NCI-H1930 (cell line): ENCODE measurements at places on chromosomes 1 and 21.

DNA sequence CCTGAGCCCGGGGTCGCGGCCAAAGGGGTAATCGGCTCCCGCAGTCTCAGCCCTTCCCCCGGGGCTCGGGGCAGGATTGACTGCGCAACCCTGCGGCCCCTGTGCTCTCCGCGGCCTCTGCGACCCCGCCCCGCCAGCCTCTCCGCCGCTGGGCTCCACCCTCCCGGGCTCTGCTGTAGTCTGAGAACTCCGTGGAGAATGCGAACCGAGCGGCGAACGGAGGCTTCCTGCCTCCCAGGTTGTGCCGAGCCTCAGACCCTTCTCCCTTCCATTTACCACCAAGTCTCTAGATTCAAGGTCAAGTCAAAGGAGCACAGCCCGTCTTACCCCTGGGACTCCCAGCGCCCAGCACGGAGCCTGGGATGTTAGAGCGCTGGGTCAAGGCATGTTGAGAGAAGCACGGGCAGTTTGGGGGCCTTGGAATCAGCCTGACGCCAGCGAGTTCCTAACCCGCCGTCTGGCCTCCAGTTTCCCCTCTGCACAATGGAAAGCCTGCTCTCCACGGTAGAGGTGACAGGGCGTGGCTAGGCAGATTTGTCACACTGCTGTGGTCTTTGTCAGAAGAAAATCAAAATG, 3.0 kb downstream of the ATP2B4 start:
- DNase-seq, result no peak

DNA sequence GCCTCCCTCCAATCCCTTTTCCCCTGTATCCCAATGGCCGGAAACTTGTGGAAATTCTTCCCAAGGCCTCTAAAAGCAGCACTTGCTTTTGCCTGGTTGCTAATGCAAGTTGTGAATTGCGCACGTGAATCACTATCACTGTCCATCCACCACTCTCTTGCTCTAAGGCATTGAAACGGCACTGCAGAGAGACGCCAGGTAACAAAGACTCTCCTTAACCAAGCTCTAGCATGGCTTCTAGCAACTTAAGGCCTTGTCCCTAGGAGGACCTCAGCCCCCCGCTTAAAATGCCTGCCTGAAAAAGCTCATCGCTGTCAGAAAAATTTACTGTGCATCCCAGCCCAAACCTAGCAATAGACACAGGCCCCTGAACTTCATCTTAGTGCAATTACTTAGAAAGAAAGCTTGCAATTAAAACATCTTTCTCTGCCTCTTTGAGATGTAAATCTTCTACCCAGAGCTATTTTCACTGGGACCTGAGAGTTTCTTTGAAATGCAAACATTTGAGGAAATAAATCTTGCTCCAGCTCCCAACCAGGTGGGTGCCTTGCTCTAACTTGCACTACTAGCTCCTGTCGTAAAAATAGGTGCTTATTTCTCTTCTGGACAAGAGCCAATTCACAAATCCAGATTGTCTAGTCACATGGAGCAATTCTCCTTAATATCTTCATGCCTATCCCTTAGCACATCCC, 32.9 kb upstream of the ITLN2 start:
- DNase-seq, result no peak

DNA sequence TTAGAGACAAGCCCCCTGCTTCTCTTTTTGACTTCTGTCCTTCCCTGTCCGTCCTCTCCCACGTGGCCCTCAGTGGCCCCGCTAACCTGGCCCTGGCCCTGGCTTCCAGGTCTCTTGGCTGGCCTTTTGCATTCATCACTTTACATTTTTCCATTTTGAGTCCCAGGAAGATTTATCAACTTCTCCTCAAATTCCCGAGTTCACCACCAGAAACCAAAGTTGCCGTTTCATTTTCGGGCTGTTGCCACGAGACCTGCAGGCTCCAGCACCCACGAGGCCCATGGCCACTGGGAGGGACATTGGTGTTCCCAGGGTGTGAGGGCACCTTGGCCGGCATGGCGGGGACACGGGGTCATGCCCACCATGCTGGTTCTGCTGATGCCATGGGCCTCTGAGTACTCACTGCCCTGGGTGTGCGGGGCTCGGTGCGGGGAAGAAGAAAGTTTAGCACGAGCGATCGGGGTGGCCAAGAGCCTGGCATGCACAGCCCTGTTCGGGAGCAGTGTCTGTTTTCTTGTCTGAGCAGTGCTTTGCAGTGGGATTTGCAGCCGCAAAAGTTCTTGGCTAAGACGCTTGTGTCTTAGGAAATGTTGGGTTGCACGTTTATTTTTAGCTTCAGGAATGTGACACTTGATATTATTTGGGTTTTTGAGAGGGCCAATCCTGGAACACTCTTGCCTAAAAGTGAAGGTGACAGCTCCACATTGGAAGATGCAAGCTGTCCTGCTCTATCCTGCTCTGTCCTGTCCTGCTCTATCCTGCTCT, 40.4 kb upstream of the ADARB1 start:
- no peak for DNase-seq

DNA sequence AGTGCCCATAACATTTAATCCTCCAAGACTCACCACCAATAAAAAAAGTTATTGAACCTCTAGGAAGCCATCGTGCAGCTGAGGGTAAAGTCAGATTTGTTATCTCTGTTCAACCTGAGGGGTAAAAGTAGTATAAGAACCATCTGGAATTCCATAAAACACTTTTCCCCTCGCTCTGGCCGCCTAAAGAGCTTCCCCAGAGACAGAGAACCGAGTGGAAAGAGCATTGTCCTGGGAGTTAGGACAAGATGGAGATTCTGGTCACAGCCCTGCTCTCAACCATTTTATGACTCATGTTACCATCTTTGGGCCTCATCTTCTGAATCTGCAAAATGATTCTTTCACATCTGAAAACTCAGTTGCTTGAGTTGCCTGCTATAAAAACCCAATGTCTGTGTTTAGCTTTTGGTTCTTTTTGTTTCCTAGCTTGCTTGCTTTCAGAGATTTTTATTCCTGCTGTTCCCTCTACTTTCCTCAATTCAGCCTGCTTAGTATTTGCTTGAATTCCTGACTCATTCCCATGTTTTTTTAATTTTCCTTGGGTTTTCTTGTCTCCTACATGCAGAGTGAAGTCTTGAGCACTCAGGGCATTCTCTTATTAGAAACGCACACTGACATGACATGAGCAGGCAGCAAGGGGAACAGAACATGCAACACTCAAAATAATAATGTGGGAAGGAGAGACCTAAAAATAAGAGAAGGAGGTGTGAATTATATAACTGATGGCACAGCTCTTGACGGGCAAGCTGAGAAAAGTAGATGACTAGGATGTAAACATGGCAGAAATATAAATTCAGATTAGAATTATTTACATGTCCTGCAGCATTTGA, 1.7 kb downstream of the EPHX4 start:
- DNase-seq, result no peak

- no peak for DNase-seq
Measured at GRCh38 chr1:201406831-201407406, 7.8 kb upstream of the LAD1 start.

GRCh38 chr1:41846625-41847405, 71.9 kb downstream of the HIVEP3 start:
- DNase-seq, result no peak

DNA sequence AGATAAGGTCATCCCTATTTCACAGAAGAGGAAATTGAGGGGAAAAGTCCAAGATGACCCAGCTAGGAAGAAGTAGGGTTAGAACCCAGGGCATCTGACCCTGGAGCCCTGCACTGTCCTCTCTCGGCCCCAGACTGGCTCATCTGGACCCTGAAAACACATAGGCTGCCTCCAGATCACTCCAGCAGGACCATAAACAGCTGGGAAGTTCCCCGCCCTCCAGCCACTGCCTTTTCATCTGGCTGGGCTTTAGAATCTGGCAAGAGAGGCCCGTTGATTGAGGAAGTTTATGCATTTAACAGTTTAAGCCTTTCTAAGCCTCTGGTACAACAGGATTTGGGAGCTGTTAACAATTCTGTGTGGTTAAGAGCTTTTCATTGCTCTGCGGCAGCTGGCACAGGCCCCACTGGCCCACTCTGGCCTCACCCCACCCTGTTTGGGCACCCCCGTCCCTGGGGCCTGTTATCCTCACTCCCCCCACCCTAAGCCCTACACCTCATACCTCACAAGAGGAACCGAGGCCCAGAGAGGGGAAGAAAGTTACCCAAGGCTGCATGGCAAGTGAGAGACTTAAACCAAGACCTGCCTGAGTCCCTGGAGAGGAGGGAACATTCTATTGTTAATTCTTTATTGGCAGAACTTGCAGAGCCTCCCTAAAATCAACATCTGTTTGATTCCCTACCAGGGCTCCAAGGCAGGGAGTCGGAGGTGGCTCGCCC, 84.2 kb downstream of the EPHB2 start:
- no peak for DNase-seq

DNA sequence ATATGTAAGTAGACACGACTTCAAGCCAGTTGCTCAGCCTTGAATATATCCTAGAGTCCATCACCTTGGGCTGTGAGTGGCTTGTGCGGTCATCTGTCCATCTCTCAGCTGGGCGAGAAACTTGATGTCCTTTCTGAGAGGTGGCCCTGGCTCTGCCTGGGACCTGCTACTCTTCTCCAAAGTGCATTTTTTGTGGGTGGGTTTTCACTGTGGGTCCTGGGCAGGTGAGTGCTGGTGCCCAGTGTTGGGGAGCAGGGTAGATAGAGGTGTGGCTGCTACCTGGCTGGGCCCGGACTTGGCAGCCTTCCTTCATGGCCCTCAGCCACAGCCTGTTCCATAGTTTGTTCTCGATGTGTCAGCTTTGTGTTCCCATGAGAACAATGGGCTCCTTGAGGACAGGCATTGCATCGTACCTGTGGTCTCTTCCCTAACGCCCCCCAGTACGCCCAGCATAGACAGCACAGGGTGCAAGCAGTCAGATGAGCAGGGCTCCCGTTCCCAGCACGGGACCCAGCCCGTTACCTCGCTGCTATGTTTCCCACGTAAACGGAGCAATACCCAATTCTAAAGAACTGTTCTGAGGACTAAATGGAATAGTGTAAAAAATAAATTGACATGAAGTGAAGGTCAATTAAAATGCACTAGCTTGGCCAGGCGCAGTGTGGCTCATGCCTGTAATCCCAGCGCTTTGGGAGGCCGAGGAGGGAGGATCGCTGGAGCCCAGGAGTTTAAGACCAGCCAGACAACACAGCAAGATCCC, 877 bp upstream of the SLX9 start:
- no peak for DNase-seq

DNA sequence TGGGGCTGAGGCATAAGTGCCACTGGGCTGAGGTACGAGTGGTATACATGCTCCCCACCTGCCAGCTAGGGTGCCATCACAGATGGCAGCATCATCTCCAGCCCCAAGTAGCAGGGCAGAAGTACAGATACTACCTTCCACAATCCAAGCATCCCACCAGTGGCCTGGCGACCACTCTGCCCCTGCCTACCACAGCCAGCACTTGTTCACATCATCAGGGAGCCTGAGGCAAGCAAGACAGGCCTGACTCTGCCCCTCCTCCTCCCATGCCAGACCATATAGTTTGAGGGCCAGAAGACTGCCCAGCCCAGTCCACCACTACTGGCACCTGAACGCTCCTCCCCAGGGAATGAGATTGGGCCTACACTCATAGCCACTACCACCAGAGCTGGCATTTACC, 84.6 kb downstream of the SPATA6 start:
- DNase-seq, result no peak

- no peak for DNase-seq
Measured at GRCh38 chr1:45541193-45541592, 9.4 kb upstream of the AKR1A1 start.

DNA sequence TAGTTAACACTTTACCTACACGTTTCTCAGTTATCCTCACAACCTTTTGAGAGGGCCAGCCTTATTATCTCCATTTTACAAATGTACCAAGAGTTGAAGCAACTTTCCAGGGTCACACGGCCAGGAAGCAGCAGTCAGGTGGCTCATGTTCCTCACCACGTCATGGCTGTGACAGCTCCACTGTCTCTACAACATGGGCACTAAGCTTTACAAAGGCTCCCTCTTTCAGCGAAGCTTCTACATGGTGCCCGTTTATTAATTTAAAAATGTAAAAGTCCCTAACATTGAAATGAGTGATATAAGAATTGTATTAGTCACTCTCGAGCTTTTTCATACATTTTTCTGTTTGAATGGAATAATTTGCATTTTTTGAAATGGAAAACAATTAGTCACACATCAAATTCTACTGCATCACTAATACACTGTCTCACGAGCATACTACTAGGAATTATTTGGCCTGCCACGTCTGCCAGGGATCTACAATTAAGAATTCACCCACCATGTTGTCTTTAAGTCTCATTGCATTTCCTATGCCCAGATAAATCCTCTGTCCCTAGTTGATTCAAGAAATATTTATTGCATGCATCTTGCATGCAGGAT, 28.4 kb upstream of the LIN9 start:
- DNase-seq, result no peak

DNA sequence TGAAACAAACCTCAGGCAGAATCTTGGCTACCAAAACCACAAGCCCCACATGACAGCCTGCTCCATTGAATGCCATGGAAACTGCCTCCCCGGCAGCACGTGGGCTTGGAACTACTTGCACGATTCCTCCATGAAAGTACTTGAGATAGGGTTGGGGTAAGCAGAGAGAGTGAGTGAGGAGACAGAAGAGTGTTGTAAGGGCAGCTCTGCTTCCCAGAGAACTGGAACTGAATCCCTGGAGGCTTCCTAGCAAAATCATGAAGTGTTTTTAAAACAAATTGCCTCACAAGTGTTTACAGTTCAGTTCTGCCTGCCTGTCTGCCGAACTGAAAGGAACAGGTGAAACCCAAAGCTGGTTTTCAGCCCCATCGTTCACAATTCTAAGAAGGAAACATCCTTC, 35.3 kb upstream of the DNASE2B start:
- no peak for DNase-seq

DNA sequence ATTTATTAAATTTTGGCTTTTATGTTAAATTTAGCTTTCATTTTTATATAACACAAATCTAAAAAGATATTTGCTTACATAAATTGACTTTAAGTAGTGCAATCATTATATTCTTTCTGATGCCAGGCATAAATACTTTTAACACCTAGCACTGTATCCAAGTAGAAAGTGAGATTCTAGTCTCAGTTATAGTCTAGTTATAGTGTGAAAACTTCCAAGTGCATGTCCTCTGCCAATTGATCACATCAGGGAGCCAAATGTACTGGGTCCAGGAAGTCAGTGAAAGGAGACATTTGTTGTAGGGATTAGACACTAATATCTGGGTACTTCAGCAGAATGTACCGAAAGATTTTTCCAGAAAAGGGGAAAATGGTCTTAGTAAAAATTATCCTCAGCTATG, 290.7 kb upstream of the ZRANB2 start:
- no peak for DNase-seq

GRCh38 chr1:221511797-221512196, 230.1 kb downstream of the DUSP10 start:
- DNase-seq, result no peak

- DNase-seq, result no peak
Measured at GRCh38 chr1:163922743-163923201, 601.0 kb downstream of the NUF2 start.

DNA sequence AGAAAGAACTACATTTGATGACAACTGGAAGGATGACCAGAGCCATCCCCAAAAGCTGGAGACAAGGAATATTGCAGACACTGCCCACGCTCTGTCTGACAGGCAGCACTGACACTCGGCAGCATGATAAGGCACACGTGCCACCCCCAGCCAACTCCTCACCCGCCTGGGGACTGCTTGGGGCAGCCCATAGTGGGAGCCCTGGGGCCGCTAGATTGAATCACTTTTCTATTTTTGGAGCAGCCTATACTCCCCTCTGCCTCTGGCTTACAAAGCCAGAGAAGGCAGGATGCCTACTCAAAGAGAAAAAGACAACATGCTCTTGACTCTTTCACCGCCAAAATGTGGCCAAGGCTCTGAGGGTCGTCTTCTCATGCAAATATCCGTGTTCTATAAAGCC, 1.3 kb downstream of the SMG5 start:
- no peak for DNase-seq
